ENCODE measurements at places on chromosomes 12 and 14. TPM values are rescaled to one million over a fixed set of nuclear protein-coding genes. Genes with fewer than 3 reads are reported as not detected.

DNA sequence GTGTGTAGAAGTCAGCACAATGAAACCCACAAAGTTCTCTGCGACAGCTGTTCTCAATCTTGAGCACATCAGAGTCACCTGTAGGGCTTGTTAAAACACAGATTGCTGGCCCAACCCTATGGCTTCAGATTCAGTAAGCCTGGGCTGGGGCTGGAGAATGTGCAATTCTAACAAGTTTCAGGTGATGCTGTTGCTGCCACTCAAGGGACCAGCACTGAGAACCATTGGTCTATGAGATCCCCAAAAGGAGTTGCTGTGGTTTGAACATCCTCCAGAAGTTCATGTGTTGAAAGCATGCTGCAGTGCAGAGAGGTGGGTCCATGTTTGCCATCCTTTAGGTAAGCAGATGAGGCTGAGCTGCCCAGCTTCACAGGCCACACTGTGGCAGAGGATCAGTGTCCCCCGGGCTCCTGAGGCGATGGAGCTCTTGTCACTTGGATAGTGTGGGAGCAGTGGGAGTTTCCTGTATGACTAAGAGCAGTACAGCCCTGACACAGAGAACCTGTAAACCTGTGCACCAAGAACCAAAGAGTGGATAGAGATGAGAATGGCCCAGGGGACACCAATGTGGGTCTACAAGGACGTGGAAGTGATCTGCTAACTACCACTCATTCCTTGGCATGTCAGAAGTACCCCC lies 8.0 kb upstream of the RTRAF start:
- DNase-seq = no peak

GRCh38 chr12:80802652-80803400 lies 86.1 kb downstream of the MYF5 start:
- DNase-seq = no peak

DNA sequence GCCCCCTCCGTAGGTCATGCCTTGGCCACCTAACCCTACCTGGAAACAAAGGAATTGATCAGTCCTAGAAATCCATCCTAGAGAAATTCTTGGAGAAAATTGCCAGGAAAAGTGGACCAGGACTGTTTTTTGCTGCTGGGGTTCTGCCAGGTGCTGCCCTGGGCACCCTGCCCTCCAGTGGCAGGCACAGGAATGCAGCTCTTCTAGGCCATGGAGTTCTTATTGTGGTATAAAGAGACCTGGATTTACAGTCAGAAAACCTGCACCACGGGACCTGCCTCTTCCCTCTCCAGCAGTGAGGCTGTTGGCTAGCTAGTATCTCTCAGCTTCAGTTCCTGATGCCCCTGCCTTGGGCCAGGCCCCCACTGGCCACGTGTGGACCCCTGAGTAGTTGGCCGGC lies 59.7 kb downstream of the SLC24A4 start:
- DNase-seq = peak; percentile 13

- DNase-seq = peak; percentile 98
Observed at GRCh38 chr12:67268335-67268895, 743 bp upstream of the CAND1 start.

DNA sequence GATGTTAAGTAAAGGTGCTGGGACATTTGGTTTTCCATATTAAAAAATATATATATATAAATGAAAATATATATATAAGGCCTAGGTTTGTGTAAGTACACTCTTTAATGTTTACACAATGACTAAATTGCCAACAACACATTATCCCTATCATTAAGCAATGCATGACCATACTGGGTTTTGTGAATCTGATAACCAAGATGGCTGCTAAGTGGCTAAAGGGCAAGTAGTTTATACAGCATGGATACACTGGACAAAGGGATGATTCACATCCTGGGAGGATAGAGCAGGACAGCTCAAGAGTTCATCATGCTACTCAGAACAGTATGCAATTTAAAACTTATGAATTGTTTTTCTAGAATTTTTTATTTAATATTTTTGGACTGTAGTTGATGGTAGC lies 89.3 kb downstream of the FIGNL2 start:
- DNase-seq = peak; percentile 62

DNA sequence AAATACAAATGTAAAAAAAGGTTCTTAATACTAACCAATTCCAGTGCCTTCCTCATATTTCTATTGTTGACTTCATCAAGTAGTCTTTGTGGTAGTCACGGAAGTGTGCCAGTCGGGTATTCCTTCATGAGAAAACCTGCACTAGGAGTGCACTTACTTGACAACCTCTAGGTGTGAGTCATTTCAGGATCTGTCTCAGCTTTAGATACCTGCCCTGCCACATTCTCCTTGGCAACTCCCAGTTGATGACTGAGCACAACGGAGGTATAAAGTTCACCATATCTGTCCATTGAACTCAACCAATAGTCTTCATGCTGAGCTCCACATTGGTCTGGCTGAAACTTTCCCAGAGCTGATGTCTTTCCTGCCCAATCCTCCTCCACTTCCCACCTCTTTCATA lies 215.7 kb downstream of the SYT10 start:
- peak; percentile 81 for DNase-seq

GRCh38 chr12:94694732-94695131 lies 44.4 kb upstream of the TMCC3 start:
- no peak for DNase-seq

DNA sequence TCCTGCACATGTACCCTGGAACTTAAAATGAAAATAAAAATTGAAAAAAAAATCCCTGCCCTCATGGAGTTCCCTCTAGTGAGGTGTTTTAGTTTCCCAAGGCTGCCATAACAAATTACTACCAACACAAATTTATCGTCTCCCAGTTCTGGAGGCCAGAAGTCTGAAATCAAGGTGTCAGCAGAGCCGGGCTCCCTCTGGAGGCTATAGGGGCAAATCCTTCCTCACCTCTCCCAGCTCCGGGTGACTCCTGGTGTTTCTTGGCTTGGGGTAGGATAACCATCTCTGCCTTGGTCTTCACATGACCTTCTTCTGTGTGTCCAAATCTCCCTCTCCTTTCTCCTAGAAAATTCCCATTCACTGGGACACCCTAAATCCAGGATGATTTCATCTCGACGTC lies 50.1 kb downstream of the PLXNC1 start:
- no peak for DNase-seq

DNA sequence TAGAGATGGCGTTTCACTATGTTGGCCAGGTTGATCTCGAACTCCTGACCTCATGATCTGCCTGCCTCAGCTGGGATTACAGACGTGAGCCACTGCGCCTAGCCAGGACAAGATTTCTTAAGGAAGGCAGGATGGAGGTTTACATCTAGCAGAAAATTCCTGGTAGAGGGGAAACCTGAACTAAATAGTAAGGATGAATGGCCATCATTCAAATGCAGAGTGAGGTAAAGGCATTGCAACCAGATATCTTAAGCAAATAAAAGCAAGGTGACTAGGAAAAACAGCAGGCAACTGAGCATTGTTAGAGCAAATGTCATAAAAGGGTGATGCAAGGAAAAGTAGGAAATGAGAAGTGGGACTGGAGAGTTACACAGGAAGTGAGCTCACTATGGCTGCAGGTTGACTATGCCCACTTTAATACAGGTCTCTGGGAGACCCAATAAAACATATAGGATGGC lies 133.0 kb downstream of the SOX5 start:
- no peak for DNase-seq

GRCh38 chr12:127559349-127560040 lies 707.5 kb upstream of the TMEM132C start:
- peak; percentile 83 for DNase-seq

- DNase-seq = no peak
Observed at GRCh38 chr12:103586791-103587370, at the start of gene STAB2. Gene STAB2 (plus strand): TSS chr12:103587273. CDS start chr12:103587477, 204 bp downstream.

- DNase-seq = peak; percentile 27
Observed at GRCh38 chr12:113955109-113955970, 10.8 kb downstream of the RBM19 start.

The ATL1 gene
- 0.79 TPM for total RNA-seq

The SAMD15 gene
- total RNA-seq = under 0.01 TPM

The ASIC1 gene
- 1.3 TPM for total RNA-seq

The MYO1H gene
- not detected for total RNA-seq

The TAS2R8 gene
- total RNA-seq = not detected

The CACNA1C gene
- not detected for total RNA-seq

The TAS2R31 gene
- total RNA-seq = 2.0 TPM

The HAL gene
- 0.79 TPM for total RNA-seq

The EIF5 gene
- 180 TPM for total RNA-seq
